Activated CD8-positive, alpha-beta memory T cell treated with anti-CD3 and anti-CD28 coated beads for 36 hours (primary cell): ENCODE measurements at places on chromosomes 5 and 9. TPM values are rescaled to one million over a fixed set of nuclear protein-coding genes. Genes with fewer than 3 reads are reported as not detected.

PCDHGB4 gene
- 0.06 TPM for total RNA-seq

TAF11L5 gene
- total RNA-seq, result not detected

LCP2 gene
- total RNA-seq, result 239 TPM

ZNF883 gene
- total RNA-seq, result 0.99 TPM

LRRC26 gene
- total RNA-seq, result not detected

PGM5 gene
- total RNA-seq, result not detected

LHX3 gene
- total RNA-seq, result not detected

ITGA2 gene
- total RNA-seq, result 6.3 TPM

GCNT4 gene
- total RNA-seq, result 0.67 TPM

IRX4 gene
- total RNA-seq, result not detected

OLFM1 gene
- not detected for total RNA-seq

PDGFRB gene
- 0.61 TPM for total RNA-seq

PTGS1 gene
- not detected for total RNA-seq

SLC46A2 gene
- total RNA-seq, result not detected

LPAR1 gene
- not detected for total RNA-seq

GMCL2 gene
- not detected for total RNA-seq

KIF27 gene
- 3.0 TPM for total RNA-seq

FAM221B gene
- total RNA-seq, result not detected

CDKN2B gene
- total RNA-seq, result 0.11 TPM

PTPA gene
- 111 TPM for total RNA-seq

PCDHB3 gene
- not detected for total RNA-seq

WDR31 gene
- 2.6 TPM for total RNA-seq

ANGPTL2 gene
- total RNA-seq, result not detected
